ENCODE measurements at places on chromosomes 5 and 9. TPM values are rescaled to one million over a fixed set of nuclear protein-coding genes. Genes with fewer than 3 reads are reported as not detected.

DNA sequence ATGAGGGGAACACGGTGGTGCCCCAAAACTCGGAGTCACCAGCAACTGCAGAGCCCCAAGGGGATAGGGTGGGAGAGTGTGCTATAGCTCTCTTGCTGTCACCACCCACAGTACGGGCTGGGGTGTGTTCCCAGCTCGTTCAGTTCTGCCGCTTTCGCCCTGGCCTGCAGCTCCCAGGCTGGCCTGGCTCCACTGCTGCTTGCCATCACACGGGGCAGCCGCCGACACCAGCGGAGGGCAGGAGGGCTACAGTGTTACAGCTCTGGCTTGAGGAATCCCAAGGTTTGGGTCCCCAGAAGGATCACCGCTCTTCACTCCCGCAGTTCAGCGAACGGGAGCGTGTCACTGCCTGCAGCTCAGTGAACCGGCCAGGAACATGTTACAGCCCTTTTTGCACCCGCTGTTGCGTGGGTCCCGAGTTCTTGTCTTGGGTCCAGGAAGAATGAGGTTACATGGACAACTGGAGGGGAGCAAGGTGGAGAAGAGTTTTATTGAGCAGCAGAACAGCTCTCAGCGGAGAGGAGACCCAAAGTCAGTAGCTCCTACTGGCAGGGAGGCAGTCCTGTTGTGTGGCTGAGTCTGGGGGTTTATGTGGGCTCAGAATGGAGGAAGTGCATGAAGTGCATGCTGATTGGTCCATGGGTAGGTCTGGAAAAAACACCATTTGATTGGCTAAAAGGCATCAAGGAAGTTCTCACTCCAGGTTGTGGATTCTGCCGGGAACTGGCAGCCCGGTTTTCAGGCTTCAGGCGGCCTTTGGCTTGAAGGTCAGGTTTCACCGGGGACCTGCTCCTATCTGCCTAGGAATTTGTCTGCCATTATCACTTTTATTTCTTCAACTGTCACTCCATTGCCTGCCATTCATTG is 113.4 kb downstream of the EHMT1 start:
- DNase-seq = no peak

GRCh38 chr9:95067057-95067456 is 250.5 kb downstream of the FANCC start:
- DNase-seq = no peak

DNA sequence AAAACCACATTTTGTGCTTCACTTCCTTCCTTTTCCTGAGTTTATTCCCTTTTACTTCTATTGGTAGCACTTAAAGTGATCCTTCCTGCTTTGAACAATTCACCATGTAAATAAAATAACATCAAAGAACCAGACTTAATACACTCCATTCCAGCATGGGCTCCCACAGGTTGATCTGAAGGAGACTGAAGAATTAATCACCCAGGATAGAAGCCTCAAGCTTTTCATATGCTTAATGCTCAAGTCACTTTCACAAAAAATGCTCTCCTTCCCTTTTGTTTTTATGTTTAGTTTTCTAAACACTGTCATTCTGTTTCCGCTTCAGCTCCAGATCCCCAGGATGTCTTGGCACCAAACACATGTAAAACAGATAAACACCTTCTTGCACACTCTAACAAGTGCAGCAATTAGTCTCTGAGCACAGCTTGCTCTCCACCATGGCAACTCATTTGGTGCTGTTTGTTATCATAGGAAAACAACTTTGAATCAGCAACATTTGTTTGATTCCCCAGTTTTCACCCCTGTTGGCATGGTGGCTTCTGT is 37.0 kb downstream of the DMRTA1 start:
- DNase-seq = no peak

DNA sequence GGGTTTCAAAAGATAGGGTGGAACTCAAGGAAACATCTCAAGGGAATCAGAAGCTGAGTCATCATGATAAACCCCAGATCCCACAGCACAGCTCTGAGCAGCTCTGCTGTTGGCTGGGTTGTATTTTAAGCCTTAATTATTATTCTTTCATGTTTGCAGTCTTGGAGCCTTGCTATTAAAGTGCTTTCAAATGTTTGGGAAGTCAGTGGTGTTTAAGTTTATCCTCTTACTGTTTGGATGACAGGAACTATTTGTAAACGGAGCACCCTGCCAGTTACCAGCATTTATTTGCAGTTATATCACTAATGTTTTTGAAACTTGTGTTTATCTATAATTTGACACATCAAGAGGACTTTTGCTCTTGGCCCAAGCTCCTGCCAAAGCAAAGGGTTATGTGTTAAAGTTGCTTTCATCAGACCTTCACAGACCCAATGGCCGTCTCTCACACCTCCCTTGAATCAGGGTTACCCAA is 141.1 kb upstream of the SPDL1 start:
- peak; percentile 37 for DNase-seq

DNA sequence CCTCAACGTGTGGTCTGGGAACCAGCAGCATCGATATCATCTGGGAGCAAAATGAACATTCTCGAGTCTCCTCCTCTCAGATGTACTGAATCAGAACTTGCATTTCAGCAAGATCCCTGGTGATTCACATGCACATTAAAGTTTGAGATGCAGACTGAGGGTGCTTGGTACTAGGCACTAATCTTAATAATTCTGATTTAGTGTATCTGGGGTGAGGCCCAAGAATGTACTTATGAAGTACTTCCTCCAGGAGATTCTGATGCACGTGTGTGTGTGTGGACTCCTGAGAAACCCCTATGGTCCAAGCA is 56.2 kb upstream of the EQTN start:
- DNase-seq = no peak

GRCh38 chr5:143985832-143986515 is 174.0 kb downstream of the HMHB1 start:
- no peak for DNase-seq

COL27A1 gene
- 20.7 TPM for polyA plus RNA-seq
